ENCODE measurements at places on chromosomes 2 and 18. TPM values are rescaled to one million over a fixed set of nuclear protein-coding genes. Genes with fewer than 3 reads are reported as not detected.

- no peak for DNase-seq
Measured at GRCh38 chr18:8356001-8356400, 253.2 kb upstream of the RAB12 start.

DNA sequence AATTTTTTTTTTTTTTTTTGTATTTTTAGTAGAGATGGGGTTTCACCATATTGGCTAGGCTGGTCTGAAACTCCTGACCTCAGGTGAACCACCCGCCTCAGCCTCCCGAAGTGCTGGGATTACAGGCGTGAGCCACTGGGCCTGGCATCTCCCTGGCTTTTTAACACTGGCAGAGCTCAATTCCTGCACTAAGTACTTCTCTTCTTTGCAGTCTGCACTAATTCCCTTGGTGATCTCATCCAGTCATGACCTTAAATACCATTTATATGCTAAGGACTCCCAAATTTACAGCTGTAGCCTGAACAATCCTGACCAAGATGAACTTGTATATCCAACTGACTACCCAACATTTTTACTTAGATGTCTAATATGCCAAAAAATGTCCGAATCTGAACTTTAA lies 10.2 kb downstream of the PREPL start:
- DNase-seq = no peak

DNA sequence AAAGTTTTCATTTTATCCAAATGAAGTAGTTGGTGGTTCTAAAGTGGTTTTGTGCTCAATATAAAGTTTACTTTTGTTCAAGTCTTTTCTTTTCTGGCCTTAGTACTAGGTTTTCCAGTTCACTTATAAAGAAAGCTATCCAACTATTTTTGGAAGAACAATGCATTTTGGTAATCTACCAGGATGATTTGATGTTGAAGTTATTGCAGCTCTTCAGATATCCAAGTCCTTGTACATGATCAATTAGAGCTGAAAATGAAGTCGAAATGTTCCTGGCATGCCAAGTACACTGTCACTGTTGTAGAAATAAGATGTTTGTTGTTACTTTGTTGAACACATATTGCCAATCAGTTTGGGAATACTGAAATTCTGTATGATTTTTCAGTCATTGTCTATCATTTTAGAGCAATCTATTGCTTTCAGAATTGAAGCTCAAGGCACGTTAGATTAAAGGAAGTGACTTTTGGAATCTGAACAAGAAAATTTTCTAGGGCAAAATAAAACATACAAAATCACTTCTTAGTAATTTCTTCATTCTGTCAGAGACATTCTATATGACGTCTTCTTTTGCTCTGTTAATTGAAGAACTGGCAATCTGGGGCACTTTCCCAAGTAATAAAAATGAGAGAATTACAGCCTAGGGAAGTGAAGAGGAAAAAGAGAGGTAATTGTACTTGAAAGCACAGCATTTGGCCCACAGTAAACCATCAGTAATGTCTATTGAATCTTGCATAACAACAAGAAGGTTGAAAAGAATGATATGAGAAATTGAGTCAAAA lies 232.3 kb downstream of the MREG start:
- no peak for DNase-seq

GRCh38 chr2:173962583-173963110 lies 2.5 kb downstream of the SP3 start:
- DNase-seq = no peak

DNA sequence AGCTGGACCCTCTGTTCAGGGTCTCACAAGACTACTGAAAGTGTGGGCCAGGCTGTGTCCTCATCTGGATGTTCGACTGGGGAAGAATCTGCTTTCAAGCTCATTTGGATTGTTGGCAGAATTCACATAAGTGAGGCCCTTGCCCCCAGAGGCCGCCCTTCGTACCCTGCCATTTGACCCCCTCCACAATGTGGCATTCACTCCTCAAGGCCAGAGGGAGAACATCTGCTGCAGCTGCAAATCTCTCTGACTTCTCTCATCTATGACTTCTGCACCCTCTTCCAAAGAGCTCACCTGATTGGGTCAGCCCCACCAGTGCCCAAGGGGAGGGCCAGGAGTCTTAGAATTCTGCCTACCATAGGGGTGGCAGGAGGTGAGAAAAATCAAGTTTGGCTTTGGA lies 3.9 kb upstream of the CNDP2 start:
- DNase-seq = no peak

- DNase-seq = no peak
Measured at GRCh38 chr2:120360307-120360855, 14.4 kb downstream of the INHBB start.

- DNase-seq = no peak
Measured at GRCh38 chr2:175161-175786, 88.6 kb downstream of the SH3YL1 start.

DNA sequence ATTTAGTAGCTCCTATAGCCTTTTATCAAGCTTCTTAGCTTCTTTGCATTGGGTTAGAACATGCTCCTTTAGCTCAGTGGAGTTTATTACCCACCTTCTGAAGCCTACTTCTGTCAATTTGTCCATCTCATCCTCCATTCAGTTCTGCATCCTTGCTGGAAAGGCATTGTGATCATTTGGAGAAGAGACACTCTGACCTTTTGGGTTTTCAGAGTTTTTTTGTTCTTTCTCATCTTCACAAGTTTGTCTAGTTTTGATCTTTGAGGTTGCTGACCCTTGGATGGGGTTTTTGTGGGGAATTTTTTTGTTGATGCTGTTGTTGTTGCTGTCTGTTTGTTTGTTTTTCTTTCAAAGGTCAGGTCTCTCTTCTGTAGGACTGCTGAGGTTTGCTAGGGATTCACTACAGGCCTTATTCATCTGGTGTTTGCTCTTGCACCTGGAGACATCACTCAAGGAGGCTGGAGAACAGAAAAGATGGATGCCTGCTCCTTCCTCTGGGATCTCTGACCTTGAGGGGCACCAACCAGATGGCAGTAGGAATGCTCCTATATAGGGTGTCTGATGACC lies 13.9 kb upstream of the TANK start:
- no peak for DNase-seq

DNA sequence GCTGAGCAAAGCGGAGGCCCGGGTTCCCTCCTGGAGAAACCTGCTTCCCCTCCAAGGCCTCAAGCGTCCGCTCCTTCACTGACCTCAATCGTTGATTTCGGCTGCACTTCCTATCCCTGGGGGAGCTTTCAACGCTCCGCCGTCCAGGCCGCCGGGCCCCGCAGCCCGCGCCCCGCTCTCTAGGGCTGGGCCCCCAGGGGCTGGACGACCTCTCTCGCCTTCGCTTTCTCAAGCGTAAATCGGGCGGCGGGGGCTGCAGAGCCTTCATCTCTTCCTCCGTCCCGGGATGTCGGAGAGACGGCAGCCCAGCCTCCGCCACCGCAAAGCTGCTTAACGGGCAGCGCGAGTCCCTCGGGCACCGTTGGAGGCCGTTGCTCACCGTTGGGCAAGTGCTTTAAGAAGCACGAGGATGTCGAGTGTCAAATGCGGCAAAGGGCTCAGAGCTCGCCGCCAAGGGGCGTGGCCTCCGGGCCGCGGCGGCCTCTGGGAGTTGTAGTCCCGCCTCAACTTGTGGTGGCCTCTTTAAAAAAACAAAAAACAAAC lies 8.5 kb downstream of the HES6 start:
- no peak for DNase-seq

GRCh38 chr2:201118961-201119854 lies 3.2 kb downstream of the CFLAR start:
- DNase-seq = no peak

ABCG8 gene
- not detected for polyA plus RNA-seq

- no peak for DNase-seq
Measured at GRCh38 chr2:155653176-155653575, 679.3 kb downstream of the NR4A2 start.

GRCh38 chr2:165456027-165456426 lies 13.5 kb upstream of the CSRNP3 start:
- no peak for DNase-seq

DNA sequence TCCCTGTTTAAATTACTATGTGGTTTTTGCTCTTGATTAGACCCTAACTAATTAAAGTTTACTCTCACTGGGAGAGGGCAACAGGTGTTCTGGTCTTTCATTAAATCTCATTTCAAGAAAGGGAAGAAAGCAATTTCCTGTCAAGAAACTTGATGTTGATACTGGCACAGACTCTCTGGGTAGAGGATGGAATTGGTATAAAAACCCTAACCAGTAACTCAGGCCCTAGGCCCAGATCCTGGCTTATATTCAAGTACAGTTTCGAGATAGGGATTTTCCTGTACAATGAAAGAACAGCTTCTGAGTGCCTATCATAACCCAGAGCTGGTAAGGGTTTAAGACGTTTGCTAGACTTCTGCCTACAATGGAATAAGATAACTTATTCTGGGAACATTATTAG lies 61.6 kb upstream of the ACYP2 start:
- DNase-seq = no peak

ASPRV1 gene
- polyA plus RNA-seq = 0.23 TPM

- DNase-seq = peak; percentile 95
Measured at GRCh38 chr2:237627441-237628246, at the start of gene LRRFIP1. Gene LRRFIP1 (plus strand): TSS chr2:237627587. CDS start chr2:237627645, 58 bp downstream.

DNA sequence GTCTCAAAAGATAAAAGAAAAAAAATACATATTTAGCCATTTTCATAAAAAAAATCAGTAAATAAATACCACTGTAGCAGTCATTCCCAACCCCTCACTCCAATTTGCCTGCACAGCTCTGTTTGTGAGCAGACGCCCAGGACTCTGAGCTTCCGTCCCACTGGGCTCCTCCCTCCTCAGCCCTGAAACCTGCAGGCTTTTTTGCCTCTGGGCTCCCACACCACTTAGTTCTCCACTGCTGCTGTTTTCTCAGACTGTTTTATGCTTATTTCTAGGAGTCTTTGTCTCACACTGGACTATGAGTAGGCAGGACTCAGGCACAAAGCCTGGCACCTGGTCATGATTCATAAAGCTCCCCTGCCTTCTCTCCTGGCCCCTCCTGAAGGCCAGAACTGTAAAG lies 6.1 kb upstream of the CXCR1 start:
- DNase-seq = no peak

DNA sequence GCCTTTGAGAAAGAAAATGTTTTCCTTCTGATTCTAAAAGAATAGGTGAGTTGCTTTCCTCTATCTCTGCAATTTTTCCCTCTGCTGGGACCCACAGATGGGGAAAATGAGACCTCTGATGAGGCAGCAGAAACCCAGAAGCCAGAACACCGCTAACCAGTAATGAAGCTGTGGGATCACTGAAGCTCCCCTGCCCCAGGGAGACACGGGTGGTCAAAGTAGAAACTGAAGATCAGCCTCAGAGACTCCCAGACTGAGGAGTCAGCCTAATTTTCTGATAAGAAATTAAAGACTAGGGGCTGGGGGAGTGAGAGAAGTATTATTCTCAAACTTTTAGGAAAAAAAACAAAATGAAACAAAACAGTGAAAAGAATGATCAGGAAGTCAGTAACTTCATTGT lies 30.1 kb downstream of the CD8B start:
- DNase-seq = no peak

- DNase-seq = no peak
Measured at GRCh38 chr2:150938527-150938926, 323.1 kb downstream of the RBM43 start.

- no peak for DNase-seq
Measured at GRCh38 chr2:200443916-200444315, 66.0 kb downstream of the KCTD18 start.

DNA sequence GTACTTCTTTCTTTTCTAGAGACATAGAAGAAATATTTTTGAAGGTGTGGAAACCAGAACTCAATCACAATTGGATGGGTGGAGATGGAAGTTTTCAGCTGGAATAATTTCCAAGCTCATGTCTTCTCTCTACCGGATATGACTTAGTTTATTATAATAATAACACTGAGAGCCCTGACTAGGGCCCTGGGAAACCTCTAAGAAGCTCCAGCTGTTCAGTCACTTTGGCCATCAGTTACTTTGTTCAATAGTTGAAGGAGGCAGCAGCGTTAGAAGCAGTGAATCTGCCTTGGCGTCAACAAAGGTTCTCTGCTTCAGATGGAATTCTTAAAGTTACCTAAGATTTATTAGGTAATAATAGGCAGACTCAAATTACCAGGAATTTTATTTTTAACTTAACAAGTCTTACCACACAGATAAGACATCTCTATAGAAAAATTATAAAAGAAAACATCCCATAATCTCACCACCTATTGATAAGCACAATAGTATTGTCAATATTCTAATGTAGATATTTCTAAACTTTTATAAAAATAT lies 293.8 kb upstream of the CHAC2 start:
- DNase-seq = no peak

- no peak for DNase-seq
Measured at GRCh38 chr18:28063271-28063761, 113.6 kb downstream of the CDH2 start.

DNA sequence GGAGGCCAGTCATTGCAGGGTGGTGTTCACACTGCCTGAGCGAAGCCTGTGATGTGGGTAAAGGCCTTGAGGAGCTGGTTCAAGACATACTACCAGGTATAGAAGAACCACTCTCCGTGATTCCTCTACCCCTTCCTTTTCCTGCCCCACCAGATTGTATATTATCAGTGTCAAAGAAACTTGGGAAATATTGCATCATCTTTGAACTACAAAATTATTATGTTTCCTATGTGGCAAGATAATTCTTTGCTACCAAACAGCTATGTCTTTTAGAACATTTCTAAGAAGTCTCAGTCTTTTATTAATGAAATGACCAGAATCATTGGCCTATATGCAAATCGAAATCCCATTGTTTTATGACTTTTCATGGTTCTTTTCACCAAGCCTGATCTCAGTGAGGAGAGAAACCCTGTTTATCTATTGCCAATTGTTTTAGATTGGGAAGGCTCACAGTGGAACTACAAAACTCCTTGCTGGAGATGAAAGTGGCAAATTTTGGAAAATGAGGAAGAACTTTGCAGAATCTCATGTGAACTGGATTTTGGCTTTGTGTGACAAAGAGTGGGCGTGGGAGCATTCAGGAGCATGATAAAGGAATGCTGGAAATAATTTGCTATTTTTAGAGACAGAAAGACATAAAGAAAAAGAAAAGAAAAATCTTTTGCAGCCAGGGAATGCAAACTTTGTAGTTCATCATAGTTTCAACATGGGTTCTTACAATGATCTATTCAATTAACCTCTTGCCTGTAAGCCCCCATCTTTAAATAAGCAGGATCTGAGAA lies 286.9 kb downstream of the INSIG2 start:
- no peak for DNase-seq

All from SK-N-SH (cell line).